ENCODE measurements at places on chromosomes 12 and 14.

- DNase-seq = no peak
Observed at GRCh38 chr12:14962153-14962539, 745 bp upstream of the ARHGDIB start.

DNA sequence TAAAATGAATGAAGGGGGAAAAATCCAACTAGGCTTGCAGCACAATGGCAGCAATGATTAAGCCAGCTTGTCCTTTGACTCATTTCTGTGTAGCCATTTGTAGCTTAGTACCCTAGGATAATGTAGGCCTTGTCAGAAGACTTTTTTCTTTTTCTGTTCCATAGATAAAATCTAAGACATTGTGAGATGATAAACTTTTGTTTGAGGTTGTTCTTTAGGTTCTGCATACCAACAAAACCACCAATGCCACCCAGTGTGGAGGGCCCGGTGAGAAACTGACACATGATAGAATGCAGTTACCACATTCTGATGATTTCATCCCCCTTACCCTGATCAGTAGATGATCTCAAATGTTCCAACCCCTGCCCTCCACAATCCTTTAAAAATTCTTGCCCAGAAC, 6.6 kb upstream of the KLRD1 start:
- no peak for DNase-seq

DNA sequence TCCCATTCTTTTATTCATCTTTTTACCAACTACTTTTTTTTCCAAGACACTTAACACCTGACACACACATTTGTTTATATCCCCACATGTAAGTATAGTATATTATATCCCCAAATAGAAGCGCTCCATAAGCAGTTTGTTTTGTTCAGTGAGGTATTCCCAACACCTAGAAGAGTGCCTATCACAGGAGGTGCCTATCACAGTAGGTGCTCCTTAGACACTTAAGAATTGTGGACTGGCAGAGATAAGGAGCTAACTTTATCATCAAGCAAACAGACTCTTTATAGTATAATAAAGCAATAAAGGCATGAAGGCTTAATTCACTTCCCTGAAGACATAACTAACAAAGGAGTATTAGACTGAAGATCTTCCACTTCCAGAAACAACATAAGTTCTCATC, 29.1 kb downstream of the OSBPL8 start:
- no peak for DNase-seq

GRCh38 chr14:61668282-61668681, 27.0 kb upstream of the HIF1A start:
- no peak for DNase-seq

GRCh38 chr14:92955381-92955780, 32.4 kb downstream of the CHGA start:
- DNase-seq = no peak
